ENCODE measurements at places on chromosomes 3 and 15.
A peak's percentile ranks its signal among the peaks of the same experiment; 100 is the strongest.

GRCh38 chr15:68431792-68432401, at the start of gene ITGA11:
TSS of gene ITGA11 (minus strand) at chr15:68432163. CDS start at chr15:68432066, 97 bp downstream.
- DNase-seq: peak; percentile 83

DNA sequence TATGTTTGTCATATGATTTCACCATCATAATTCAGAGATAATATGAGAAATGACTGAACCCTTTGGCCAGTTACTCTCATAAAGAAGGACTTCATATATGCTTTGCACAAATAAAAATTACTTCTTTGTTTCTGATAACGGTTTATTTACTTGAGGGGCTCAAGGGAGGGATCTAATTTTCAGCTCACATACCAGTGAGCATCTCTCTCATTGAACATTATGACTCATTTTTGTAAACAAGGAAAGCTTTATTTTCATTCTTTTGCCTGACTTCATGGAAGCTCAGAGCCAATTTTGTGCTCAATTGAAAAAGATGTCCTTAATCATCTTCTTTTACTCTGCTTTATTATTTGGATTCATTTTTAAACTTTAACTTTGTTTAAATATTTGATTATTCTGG, 5.8 kb downstream of the NLGN1 start:
- no peak for DNase-seq

- DNase-seq: peak; percentile 84
Measured at GRCh38 chr3:101828691-101829436, 20.4 kb upstream of the NFKBIZ start.

GRCh38 chr15:42037656-42038055, 16.8 kb upstream of the PLA2G4E start:
- no peak for DNase-seq

DNA sequence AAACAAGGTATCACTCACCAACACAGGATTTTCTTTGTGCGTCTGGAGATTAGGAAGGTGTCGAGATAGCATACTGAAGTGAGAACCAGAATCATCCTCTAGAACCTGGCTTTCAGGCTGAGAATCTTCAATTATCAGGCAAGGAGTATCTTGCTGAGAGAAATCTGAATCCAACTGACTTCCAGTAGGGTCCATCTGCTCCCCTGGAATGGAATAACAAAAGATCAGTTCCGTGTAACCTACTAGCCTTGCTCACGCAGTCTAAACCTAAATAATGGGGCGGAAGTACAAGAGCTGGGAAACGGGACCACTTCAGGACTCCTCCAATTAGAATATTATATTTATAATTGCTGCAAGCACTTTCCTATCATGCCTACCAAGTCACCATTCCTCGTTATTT, 690 bp downstream of the TP53BP1 start:
- no peak for DNase-seq

Measured in uterus (tissue), 4 donors.